Activated naive CD8-positive, alpha-beta T cell treated with anti-CD3 and anti-CD28 coated beads, Interleukin-2, amount 50 U/mL, for 16 hours (primary cell): ENCODE measurements at places on chromosomes 13 and 19.

DNA sequence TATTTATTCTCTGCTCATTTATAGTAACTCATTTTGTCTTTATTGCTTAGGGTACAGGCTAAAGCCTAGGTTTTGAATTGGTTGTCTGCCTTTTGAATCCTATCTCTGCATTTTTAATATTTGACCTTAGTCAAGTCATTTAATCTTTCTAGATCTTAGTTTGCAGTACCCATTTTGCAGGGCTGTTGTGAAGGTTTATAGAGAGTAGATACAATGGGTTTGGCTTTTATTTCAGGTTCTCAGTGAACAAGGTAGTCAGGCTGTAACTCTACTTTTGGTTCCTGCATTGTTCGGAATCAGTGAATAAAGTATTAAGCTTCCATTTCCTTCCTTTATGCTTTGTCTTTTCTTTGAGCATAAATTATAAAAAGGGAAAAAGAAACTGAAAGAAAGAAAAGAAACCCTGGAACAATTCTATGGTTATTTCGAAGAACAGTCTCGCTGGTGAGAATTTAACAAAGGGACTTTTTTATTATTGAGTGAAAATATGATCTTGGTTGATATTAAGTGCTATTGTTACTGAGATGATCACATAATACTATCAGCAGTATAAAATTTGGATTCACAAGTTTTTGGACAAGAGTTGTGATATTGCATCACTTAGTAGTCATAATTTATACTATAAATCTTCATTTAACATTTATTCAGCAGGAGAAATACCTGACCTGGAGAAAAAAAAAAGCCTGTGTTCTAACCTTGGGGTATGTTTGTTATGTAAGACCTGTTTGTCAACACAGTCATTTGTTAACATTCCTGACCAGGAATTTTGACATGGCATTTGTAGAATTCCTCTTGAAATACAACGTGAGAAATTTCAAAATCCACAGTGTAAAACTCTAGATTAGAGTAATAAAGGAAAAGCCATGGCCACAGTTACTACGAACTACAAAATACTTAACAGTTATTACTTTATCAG is 91.3 kb downstream of the ZMYM2 start:
- DNase-seq, result no peak

DNA sequence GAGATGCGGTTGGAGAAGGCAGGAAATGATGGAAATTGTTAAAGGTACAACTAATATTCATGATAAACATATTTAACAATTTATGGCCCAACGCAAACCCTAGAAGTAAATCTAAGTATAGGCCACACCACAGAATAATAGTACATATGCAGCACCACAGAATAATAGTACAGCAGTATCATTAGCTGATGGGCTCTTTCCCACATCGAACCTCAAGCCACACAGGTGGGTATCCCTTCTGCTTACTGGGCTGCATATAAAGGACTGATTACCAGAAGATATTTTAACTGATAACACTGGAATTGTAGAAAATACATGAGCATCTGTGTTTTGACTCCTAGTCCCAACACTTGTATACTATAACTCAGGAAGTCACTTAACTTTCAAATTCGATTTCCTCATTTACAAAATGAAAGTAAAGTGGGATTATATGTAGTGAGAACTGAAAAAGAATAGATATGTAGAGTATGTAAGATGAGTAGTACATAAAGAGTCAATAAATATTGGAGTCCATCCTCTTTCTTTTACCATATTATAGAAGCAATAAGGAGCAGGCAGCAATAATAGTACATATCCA is 91.5 kb downstream of the TSC22D1 start:
- DNase-seq, result no peak

DNA sequence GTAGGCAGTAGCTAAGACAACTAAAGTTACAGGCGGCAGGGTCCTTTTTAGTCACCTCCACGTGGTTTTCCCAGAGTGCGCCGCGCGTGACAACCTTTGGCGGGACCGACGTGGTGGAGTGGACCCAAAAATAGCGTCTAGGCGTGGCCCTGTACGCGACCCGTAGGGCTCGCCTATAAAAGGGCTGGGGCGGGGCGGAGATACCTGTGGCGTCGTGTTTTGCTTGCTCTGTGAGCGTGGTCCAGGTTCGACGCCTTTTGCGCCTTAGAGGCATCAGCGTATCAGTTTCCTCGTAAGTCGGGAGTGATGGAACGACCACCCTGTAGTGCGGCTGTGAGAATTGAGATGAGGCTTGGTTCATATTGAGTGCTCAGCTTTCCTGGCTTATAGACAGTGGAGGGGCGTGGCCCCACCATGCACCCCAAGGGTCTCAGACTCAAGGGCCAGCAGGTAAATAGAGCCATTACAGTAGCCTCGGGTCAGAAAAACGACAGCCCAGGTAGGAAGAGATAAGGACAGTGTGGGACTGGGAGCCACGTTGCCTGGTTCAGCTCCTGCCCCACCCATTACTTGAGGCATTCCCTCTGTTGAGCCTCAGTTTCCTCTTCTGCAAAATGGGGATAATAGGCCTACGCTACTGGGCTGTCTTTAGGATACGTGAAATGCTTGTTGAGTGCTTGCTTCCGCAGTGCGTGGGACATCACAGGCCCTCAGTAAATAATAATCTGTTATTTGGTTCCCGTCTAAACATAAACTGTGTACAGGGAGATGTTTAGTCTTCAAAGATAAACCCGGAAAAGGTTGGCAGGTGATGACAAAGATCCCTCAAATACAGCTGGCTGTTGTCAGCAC is 693 bp upstream of the TMED1 start:
- peak; percentile 51 for DNase-seq

GRCh38 chr19:3282155-3282554 is 57.7 kb downstream of the CELF5 start:
- DNase-seq, result no peak

DNA sequence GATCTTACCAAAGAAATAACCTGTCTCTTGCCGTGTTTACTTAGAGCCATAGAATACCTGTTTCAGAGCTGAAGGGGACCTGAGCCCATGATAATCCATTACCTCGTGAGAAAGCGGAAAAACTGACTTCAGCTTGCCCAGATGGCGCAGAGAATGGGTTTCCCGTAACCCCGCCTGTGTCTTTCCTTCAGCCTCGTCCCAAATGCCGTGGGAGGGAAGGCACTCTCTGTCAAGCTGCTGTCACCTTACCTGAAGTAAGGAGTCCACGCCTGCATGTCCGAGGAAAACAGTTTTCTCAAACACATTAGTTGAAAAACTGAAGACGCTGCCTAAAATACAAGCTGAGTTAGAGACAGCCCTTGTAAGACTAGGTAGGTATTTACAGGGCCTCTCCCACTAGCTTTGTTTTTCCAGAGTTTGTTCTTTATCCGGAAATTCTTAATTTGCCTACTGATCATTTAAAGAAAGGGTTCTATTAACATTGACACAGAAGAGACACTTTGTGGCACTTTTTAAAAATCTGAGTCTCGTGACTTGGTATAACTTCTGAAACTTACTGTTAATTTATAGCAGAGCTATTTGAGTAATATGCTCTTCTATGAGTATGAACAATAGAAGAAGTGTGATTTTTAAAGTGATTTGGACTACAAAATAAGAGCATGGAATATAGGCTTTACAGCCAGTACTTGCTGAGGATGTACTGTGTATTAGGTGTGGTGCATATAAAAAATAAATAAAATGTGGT is 1.3 kb upstream of the INTS6 start:
- no peak for DNase-seq

- DNase-seq, result peak; percentile 36
These were observed 9.3 kb upstream of the RANBP3 start for GRCh38 chr19:5987077-5987818.

DNA sequence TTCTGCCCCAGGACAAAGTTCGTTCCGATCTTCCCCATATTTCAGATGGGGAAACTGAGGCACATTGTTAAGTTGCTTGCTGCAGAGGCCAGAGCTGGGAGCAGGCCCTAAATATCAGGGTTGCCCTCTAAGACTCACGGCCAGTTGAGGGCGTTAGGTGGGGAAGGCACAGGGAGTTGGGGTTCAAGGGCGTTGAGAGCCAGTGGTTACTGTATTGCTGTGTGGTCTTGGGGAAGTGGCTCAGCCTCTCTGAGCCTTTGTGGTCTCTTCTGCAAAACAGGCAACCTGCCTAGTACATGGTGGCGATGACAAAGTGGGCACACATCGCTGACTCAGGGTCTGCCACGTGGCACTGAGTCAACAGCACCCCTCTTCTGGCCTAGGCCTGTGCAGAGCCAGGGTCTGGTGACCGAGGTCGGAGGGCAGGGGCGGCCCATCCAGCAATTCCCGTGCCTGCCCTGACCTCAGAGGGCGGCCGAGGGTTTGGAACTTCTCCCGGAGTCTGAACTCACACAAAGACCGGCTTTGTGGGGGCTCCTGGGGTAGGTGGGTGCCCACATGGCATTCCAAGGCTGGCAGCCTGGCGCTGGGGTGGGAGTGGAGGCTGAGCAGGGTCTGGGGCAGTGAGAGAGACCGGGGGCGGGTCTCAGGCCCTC is 10.2 kb downstream of the TNFAIP8L1 start:
- DNase-seq, result no peak

GRCh38 chr19:7263521-7263920 is 30.7 kb downstream of the INSR start:
- DNase-seq, result no peak

- DNase-seq, result no peak
These were observed 5.7 kb downstream of the C19orf25 start for GRCh38 chr19:1473085-1473851.

DNA sequence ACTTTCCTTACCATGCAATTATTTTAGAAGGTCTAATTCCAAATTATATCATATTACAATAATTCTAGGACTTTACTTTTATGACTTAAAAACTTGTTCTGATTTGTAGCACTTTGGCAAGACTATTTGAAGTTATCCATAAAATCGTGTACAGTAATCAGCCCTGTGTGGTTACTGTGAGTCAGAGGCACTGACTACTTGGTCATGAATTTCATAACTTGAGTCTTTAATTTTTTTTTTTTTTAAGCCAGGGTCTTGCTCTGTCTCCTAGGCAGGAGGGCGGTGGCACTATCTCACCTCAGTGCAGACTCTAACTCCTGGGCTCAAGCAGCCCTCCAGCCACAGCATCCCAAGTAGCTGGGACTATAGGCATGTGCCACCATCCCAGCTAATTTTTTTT is 1319.2 kb upstream of the SLC10A2 start:
- DNase-seq, result no peak

DNA sequence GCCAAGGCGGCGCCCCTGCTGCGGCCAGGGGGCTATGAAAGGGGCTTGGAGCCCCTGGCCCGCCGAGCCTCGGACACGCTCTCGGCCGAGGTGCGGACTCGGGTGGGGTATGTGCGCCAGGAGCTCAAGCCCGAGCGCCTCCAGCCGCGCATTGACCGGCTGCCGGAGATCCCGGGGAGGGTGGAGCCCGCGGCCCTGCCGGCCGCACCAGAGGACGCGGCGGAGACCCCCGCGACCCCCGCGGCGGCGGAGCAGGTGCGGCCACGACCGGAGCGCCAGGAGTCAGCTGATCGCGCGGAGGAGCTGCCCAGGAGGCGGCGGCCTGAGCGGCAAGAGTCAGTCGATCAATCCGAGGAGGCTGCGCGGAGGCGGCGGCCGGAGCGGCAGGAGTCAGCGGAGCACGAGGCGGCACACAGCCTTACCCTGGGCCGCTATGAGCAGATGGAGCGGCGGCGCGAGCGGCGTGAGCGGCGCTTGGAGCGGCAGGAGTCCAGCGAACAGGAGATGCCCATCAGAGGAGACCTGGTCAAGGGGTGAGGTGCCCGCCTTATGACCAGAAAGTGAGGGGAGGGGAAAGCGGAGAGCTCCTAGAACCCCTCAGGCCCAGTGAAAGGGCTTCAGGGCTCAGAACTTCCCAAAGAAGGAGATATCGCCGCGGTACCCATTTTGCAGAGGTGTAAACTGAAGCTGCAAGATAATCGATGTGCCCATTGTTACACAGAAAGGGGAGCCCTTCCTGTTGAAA is 8.8 kb upstream of the SHKBP1 start:
- no peak for DNase-seq

- DNase-seq, result no peak
These were observed 12.6 kb downstream of the ATP11A start for GRCh38 chr13:112702341-112702985.

DNA sequence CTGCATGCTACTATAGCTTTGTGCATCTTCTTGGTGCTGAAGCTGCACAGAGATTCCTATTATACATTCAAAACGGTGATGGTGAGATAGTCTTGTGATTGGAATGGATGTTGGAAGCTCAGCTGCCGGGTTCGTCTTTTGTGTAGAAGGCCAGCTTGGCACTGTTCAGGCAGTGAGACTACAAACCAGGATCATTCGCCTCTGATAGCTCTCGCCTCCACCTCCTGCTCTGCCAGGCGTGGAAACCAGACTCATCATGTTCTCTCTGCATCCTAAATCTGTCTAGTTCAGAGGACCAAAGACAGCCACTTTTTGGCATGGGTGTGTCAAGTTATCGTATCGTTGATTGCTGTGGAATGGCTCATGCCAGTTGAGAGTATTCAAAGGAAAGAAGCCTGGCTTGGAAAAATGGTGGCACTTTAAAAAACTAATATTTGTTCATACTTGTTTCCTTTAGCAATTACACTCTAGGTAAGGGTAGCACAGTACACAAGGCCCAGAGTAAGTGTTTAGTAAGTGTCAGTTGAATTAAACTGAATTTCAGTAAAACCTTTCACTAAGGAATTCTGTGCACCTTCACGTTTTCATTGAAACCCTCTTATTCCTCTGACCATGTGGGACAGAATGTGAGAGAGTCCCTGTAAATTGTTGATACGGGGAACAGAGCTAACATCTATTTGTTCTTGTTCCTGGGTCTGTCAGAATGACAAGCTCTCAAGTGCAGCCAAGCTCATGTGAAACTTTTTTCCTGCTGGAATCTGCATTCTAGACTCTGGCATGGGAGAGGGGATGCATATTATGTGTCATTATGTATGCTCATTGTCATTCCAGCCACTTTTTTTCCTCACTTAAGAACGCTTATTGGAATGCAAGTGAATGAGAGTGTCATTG is 69.8 kb downstream of the DPY19L3 start:
- no peak for DNase-seq

GRCh38 chr13:95480131-95480545 is 72.4 kb upstream of the CLDN10 start:
- no peak for DNase-seq

DNA sequence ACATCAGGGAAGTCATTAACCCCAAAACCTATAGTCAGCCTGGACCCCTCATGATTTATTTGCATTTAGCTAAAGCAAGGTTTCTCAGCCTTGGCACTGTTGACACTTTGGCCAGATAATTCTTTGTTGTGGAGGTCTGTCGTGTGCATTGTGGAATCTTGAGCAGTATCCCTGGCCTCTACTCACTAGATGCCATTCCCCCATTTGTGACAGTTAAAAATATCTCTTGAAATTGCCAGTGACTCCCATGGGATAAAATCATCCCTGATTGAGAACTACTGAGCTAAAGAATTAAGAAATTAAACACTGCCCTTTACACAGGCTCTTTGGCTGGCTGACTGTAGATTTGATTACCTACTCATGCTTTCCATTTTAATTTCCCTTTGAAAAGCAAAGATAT is 102.7 kb downstream of the LMO7 start:
- no peak for DNase-seq

- DNase-seq, result no peak
These were observed 12.9 kb downstream of the PAK4 start for GRCh38 chr19:39138221-39139211.

GRCh38 chr19:408902-409515 is at the start of gene C2CD4C:
C2CD4C (minus strand) TSS chr19:409147; CDS start chr19:408361, 786 bp downstream.
- DNase-seq, result no peak
